ENCODE measurements at places on chromosomes 5 and 9.

- no peak for DNase-seq
Observed at GRCh38 chr5:108619815-108620214, 127.9 kb upstream of the FER start.

DNA sequence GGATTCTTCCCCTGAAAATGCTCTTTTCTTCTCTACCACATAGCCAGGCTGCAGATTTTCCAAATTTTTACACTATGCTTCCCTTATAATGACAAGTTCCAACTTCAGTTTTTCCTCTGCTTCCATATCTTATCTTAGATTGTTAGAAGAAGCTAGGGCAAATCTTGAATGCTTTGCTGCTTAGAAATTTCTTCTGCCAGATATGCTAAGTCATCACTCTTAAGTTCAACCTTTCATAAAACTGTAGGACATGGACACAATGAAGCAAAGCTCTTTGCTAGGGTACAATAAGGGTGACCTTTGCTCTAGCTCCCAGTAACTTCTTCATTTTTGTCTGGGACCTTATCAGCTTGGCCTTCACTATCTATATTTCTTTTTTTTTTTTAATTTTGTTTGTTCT, 88.7 kb downstream of the NXNL2 start:
- no peak for DNase-seq

GRCh38 chr9:34653151-34654072, 1.4 kb downstream of the IL11RA start:
- DNase-seq = no peak

- no peak for DNase-seq
Observed at GRCh38 chr9:76219560-76220151, 174.6 kb downstream of the RFK start.

DNA sequence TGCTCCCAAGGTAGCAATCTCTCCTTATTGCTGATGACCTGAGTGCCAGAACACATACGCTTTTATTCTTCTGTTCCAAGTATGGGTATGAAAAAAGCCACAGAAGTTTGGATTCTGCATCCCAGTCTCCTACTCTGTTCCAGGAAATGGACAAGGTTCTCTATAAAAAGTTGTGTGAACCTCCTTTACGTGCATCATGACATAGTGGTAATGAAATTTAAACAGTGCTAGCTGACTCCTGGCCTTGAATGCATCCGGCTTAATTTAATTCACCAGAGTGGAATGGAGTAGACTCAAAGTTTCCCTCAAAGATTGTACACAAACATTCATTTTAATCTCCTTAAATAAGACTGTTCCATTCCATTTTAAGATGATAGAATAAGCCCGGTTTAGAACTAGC, 68.9 kb downstream of the LURAP1L start:
- no peak for DNase-seq

- no peak for DNase-seq
Observed at GRCh38 chr5:126395198-126395597, 28.0 kb upstream of the GRAMD2B start.

- peak; percentile 57 for DNase-seq
Observed at GRCh38 chr5:2262620-2263019, 379.9 kb upstream of the IRX4 start.

DNA sequence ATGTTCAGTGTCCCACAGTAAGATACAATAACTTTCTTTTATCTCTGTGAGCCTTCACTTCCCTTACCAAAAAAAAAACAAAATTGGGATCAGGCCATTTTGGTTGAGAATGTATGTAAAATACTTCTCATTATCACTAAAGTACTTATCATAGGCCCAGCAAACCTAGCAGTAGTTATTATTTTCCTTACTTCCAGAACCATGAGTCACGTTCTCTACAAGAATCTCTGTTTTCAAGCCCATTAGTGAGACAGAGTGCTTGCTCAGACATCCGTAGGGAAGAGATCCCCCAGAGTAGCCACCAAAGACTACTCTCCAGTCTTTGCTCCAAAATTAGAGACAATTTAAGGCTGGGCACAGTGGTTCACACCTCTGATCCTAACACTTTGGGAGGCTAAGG, 103.9 kb upstream of the NR5A1 start:
- no peak for DNase-seq

DNA sequence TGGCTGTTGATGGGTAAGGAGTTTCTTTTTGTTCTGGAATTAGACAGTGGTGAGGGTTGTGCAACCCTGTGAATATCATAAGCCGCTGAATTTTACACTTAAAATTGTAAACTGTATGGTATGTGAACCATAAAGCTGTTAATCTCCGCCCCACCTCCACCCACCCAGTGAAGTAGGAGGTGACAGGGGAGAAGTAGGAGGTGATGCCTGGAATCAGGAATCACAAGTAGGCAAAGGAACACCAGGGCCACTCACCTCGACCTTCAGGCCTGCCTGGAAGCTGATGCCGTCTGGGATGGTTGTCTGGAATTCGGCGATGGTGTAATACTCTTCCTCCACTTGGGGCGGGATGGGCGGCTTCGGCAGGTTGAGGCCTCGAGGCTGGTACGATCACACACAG, 62.3 kb upstream of the UBTD2 start:
- DNase-seq = no peak

GRCh38 chr9:22649384-22649783, 202.8 kb downstream of the DMRTA1 start:
- DNase-seq = no peak

DNA sequence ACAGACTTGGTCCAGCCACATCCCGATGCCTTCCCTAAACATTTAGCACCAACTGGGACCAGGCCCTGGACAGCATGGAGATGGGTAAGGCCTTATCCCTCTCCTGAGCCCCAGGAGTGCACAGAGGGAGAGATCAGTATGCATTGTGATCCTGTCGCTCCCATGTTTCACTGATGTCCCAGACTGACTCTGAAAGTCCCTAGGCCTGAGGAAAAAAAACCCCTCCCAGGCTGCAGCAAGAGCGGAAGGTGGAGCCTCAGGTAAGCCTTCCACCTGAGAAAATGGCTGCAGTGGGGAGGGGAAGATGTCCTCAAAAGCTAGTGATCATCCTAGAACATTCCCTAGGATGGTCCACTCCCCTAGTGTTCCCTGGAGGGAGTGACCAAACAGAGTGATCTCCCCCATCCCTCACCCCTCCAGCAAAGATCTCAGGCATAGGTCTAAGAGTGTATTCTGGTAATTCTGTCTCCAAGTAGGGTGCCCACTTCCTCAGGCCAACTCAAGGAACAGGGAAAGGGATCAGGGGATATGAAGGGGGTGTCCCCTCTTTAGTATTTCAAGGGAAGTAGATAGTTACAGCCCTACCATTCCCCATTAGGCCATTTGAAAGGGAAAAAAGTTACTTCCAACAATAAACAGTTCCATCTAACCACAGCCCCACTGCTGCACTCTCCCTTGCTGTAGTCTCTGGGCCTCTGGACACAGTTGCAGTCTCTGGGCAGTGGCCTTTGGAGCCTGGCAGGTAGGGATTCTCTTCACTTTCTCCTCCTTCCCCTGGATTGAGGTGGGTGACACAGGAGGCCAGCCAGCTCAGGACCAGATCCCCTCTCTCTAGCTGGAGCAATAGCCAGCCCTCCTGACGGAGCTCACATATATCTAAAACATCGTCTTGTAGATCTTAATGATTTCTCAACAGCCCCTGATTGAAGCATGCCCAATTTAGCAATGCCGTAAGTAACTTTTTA, 6.8 kb upstream of the CXXC5 start:
- DNase-seq = no peak

- DNase-seq = no peak
Observed at GRCh38 chr5:139340051-139340450, 1.6 kb upstream of the PAIP2 start.

GRCh38 chr9:16553869-16554540, 316.5 kb downstream of the BNC2 start:
- DNase-seq = no peak

- peak; percentile 62 for DNase-seq
Observed at GRCh38 chr5:1727571-1727970, 72.1 kb downstream of the MRPL36 start.

GRCh38 chr5:37876943-37877342, 37.1 kb upstream of the GDNF start:
- DNase-seq = no peak

- DNase-seq = no peak
Observed at GRCh38 chr9:128828267-128828666, 1.3 kb downstream of the SPOUT1 start.

DNA sequence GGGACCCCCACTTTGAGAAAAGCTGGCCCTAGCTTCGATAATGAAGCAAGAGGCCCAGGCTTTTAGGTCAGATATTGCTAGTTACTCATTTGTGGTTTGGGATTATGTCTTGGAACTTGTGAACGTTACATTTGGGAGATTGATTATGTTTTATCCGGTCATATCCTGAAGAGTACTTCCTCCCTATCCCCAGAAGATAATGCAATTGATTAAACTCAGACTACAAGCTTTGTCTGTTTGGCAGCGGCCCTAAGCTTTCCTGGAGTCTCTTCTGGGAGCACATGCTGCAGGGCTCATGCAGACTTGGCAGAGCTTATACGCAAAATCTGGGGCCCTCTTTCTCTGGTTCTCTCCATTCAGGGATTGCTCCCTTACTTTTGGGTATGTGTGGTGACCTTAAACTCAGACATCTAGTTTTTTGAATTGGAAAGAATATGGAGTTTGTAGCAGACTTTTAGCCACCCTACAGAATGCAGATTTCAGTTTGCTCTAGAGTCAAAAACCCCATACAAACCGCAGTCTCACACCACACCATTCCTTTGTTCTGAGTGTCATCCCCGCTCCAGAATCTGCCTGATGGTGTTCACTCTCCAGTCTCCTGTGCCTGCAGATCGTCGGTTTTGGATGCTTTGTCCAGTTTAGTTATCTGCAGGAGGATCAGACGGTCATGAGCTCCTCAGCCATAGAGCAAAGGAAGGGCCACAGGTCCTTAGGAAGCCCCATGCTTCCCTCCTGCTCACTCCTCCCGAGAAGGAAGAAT, 449.5 kb upstream of the TRPC7 start:
- no peak for DNase-seq

GRCh38 chr5:169571355-169571754, 12.2 kb upstream of the SPDL1 start:
- DNase-seq = no peak

- no peak for DNase-seq
Observed at GRCh38 chr9:133405508-133406438, 12.0 kb downstream of the REXO4 start.

- no peak for DNase-seq
Observed at GRCh38 chr9:127541176-127541575, 70.9 kb upstream of the STXBP1 start.

GRCh38 chr9:20508242-20508641, 114.1 kb downstream of the MLLT3 start:
- DNase-seq = no peak

- no peak for DNase-seq
Observed at GRCh38 chr9:82799286-82799685, 263.7 kb downstream of the RASEF start.

GRCh38 chr5:132430746-132431145, 59.8 kb downstream of the IRF1 start:
- no peak for DNase-seq

GRCh38 chr5:156031181-156031580, 295.8 kb upstream of the SGCD start:
- DNase-seq = no peak

DNA sequence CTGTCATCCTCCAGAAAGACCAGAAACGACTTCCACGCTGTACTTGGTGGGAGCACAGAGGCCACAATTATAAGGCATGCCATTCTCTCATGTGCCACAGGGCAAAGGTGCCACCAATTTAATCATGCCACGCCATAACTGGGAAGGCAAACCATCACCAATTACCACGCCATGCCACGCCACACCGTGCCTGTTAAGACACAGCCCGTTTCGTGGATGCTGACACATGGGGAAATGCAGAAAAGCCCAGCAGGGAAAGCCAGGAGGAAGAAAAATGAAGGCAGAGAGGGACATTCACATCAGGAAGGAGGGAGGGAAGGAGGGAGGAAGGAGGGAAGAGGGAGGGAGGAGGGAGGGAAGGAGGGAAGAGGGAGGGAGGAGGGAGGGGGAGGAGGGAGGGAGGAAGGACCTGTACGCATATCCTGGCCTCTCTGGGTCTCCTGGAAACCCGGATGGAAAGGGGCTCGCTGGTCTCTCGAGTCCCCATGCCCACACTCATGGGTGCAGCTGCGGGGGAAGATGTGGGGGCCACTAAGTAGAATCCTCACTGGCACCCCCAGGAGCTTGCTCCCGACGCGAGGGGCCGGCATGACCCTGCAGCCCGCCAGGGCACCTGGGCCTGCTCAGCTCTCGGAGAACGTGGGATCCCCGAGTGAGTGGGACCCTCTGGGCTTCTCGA, 61.7 kb upstream of the UBAC1 start:
- no peak for DNase-seq

GRCh38 chr9:15570769-15571168, 17.9 kb downstream of the CCDC171 start:
- DNase-seq = no peak

DNA sequence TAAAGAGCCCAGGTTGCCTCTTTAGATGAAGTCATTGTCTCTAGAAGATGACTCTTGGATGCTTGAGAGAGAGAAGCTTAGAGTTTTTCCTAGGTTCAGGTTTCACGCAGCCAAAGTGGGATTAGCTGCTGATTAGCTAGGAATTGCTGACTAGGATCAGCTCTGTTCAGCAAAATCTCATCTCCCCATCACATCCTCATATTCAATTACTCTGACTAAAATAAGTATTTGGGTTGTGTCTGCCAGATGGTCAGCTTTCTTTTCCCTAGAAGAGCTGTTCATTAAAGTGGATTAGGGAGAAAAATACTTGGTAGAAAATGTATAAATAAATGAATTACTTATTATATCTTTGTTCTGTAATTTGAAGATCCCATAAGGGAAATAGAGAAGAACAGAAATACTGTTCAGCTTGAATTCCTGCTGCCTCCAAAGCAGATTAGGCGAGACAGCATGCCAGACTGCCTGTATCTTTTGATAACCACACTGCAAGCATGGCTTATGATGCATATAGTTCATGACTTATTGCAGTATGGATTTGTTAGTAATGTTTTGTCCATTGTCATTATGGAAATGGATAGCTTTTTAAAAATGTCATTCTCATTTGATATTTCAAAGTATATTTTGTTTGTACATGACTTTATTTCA, 184.8 kb upstream of the CD180 start:
- no peak for DNase-seq

GRCh38 chr9:105751761-105752160, 57.4 kb downstream of the TMEM38B start:
- DNase-seq = no peak

- no peak for DNase-seq
Observed at GRCh38 chr9:87599901-87600610, 102.4 kb downstream of the DAPK1 start.

DNA sequence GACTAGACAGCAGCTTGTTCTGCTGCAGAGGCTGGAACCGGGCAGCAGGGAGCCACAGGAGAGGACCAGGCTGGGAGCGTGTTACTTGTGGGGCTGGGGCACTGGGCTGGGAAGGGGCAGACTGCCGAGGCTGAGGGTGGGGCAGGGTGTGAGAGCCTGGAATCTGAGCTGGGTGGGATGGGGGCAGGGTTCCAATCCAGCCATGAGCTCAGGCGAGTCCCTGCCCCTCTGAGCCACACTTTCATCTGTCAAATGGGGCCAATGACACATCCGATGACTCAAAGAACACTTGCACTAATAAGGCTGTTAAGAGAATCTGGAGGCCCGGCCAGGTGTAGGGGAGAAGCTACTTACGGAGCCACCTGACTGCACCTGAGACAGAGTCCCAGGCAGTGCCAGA, 18.7 kb upstream of the WDR38 start:
- DNase-seq = peak; percentile 89

All from RWPE2 (cell line).